Fibroblast of gingiva (primary cell): ENCODE measurements at places on chromosomes 1 and 21.
A peak's percentile ranks its signal among the peaks of the same experiment; 100 is the strongest.

DNA sequence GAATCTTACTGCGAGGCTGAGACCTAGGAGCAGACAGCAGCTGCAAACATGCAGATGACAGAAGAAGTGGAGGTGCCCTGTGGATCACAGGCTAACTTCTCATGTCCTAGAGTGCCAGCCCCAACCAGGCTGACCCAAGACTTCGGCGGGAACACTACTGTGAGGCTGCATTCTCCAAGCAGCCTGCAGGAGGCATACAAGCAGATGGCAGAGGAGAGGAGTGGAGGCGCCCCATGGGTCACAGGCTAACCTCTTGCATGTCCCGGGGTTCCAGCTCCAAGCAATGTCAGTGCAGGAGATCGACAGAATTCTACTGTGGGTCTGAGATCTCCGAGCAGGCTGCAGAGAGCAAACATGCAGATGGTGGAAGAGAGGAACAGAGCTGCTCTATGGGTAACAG, 98.1 kb upstream of the ZNF678 start:
- DNase-seq, result no peak

GRCh38 chr1:159248311-159248710, 43.6 kb downstream of the ACKR1 start:
- DNase-seq, result no peak

DNA sequence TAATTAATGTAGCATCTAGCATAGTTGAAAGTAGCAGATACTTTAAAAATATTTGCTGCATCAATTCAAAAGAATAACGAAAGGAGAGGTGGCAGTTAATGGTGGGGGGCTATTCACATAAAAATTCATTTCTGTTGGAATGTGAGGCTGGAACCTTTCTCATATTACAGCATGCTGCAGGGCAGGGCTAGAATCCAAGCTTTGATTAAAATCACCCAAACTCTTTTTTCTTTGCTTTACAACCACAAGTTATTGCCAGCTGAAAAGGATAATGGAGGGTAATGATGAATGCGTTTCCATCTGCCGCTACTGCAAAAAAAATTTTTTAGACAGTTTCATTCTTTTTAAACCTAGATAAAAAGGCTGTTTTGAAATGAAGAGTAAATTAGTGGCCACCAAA, 9.8 kb downstream of the DISP1 start:
- DNase-seq, result no peak

DNA sequence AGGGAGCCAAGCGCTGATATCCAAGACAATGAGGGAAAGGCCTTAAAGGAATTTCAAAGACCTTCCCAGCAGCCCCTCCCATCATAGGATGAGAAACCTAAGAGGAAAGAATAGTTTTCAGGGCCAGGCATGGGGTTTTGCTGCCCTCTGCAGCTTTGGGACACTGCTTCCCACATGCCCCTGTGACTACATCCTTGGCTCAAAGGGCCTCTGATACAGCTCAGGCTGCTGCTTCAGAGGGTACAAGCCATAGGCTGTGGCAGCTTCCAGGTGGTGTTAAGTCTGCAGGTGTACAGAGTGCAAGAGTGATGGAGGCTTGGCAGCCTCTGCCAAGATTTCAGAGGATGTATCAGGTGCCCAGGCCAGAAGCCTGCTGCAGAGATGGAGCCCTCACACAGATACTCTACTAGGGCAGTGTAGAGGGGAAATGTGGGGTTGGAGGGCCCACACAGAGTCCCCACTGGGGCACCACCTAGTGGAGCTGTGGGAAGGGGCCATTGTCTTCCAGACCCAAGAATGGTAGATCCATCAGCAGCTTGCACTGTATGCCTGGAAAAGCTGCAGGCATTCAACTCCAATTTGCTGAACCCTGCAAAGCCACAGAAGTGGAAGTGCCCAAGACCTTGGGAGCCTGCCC, 125.8 kb downstream of the SLC45A1 start:
- peak; percentile 15 for DNase-seq

GRCh38 chr1:158149175-158149574, 31.5 kb upstream of the CD1D start:
- DNase-seq, result no peak

- DNase-seq, result no peak
Measured at GRCh38 chr1:211324992-211325775, 1.4 kb upstream of the TRAF5 start.

- no peak for DNase-seq
Measured at GRCh38 chr1:203120325-203121153, 7.0 kb upstream of the ADORA1 start.

GRCh38 chr1:172119184-172119583, 277.9 kb downstream of the DNM3 start:
- DNase-seq, result no peak

DNA sequence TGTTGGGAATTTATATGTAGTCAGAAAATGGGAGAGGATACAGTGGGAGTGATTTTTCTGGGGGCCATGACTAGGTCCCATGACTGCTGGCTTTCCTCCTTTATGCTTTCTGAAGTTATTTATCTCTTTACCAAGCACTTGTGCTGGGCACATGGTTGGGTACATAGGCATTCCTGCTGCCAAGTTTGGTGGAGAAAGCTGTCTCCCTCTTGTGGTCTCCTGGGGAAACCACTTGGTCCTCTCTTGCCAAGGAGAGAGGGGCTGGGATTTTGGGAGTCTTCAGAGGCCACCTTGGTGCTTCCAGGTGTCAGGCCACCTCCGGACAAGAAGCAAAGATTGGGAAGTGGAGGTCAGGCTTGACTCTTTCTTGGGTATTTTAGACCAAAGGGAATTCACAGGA, 120.2 kb upstream of the KCNE2 start:
- peak; percentile 20 for DNase-seq

- DNase-seq, result no peak
Measured at GRCh38 chr1:228405200-228405978, 1.2 kb downstream of the TRIM11 start.

GRCh38 chr1:237281481-237281880, 239.5 kb downstream of the RYR2 start:
- DNase-seq, result no peak

GRCh38 chr1:68205794-68206358, 26.4 kb downstream of the WLS start:
- no peak for DNase-seq

- no peak for DNase-seq
Measured at GRCh38 chr1:70627910-70628309, 216.8 kb downstream of the CTH start.

DNA sequence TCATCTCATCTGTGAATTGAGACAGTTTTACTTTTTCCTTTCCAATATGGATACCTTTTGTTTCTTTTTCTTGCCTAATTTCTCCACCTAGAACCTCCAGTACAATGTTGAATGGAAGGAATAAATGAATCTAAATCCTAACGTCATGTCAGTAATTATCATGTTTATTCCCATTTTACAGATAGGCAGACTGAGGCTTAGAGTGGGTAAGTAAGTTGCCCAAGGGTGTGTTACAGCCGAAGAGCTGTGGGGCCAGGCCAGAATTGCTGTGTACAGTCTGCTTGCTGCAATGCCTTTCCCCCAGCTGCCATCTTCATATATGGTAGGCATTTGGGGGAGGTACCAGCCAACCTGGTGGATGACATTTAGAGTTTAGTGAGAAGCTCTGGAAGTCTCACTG, 162.7 kb downstream of the CAMTA1 start:
- no peak for DNase-seq

DNA sequence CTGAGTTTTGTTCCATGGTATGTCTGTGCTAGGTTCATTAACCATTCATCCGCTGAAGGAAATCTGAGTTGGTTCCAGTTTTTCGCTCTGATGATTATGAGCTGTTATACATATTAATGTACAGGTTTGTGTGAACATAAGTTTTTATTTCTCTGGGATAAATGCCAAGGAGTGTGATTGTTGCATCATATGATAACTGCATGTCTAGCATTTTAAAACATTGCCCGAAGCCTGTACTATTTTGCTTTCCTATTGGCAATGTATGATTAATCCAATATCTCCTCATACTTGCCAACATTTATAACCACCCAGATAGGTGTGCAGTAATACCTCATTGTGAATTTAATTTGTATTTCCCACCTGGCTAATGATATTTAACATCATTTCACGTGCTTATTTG, 322.7 kb downstream of the ZNF326 start:
- DNase-seq, result no peak

DNA sequence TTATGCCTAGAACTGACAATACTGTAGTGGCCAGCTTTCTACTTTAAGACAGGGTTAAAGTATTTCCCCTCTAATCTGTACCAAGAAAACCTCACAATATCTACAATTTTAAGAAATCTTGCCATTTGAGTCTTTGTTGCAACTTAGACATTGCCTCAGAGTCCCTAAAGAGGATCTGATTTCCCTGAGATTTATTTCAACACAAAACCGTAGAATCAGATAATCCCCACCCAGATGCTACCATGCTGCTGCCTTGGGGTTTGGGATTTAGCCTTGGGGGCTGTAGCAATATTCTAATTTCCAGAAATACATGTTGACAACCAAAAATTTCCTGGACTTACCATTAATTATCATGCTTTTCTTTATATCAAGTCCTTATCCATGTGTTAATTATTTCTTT, 50.3 kb upstream of the DENND1B start:
- no peak for DNase-seq

DNA sequence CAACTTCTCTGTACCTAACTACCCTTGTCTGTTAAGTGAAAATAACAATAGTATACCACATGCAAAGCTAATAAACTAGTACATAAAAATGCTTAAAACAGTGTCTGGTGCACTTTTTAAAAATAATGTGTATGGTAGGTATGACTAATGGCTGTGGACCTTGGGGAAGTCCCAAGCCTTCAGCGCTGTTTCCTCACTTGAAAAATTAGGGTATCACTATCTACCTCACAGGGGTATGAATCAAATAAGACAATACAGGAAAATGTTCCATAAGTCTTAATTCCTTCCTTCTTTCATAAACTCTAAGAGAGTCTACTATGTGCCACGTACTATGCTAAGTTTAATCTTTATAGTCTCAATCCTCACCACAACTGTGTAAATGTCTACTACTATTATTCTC, 32.0 kb downstream of the EGLN1 start:
- no peak for DNase-seq

DNA sequence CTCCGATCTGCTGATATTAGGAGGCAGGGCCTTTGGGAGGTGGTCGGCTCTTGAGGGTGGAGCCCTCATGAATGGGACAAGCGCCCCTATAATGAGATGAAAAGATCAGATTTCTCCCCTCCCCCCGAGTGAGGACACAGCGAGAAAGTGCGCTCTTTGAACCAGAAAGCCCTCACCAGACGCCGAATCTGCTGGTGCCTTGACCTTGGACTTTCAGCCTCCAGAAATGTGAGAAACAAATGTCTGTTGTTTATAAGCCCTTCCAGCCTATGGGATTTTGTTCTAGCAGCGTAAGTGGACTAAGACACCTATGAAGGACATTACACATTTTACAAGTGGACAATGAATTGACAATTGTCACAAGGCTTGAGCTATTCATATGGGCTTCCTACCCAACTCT, 80.2 kb downstream of the RIPK4 start:
- DNase-seq, result no peak
